Epithelial cell of prostate (primary cell): ENCODE measurements at places on chromosomes 3 and 15.
A peak's percentile ranks its signal among the peaks of the same experiment; 100 is the strongest.

DNA sequence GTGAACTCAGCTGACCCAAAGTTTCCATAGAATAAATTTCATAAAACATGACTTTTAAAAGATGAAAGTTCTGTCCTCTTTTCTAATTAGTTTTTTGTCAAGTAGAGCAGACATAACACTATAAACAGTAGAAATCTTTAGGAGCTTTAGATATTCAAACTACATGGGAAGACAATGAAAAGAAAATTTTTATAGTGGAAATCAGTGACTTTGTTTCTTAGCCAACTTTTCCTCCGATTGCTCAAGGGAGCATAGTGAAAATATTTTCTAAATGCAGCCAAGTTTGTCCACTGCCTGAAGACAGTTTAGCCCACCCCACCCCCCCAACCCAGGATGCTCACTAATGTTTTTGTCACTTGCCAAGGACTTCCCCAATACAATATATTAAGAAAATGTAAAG, 114.9 kb downstream of the PLD1 start:
- no peak for DNase-seq

- DNase-seq, result peak; percentile 45
These were observed 456.6 kb downstream of the MAGI1 start for GRCh38 chr3:65582012-65582717.

DNA sequence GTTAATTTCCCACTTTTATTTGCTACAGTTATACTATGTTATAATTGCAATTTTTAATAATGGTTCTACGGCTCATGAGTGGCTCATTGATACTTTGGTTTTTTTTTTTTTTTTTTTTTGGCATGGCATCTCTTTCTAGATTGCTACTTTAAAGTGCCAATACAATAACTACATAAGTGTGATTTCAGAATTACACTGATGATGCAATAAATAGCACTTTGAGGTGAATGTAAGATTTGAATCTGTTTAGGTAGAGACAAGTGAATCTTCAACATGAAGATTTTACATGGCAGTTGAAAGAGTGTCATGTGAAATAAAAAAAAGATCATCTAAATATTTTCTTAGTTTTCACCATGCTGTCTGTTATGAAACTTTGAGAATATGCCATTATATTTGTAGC, 75.7 kb downstream of the KBTBD8 start:
- no peak for DNase-seq

DNA sequence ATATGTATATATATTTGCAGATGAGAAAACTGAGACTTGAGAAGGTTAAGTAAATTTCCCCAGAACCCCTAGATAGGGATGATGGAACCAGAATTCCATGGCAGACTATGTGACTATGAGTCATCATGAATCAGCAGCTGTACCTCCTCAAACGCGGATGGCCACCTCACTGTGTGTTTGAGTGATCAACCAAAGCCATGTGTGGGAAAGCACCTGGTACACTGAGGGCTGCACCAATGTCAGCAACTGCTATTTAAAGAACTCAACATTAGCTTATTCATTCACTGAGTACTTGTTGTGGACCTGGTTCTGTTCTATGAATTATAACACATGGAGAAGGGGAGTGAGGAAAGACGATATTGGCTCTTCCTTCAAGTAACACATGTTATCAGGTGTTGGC, 377.0 kb downstream of the GAP43 start:
- DNase-seq, result peak; percentile 80

DNA sequence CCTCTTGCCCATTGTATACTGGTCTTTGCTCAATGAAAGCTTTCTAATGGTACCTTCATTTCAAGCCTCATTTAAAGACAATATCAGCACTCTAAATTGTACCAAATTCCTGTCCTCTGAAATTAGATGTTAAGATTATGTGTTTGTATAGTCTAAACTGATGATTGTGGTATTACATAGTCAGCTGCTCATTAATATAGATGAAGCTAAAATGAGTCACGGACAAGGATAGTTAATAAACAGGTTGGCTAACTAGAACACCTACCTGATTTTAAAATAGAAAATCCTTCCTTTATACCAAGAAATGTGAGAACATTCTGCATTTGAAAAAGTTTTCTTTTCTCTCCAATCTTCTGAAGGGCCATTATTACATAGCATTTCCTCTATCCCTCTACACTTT, 2.9 kb downstream of the PRKCI start:
- no peak for DNase-seq

- no peak for DNase-seq
These were observed 105.4 kb upstream of the CCDC54 start for GRCh38 chr3:107271787-107272387.

DNA sequence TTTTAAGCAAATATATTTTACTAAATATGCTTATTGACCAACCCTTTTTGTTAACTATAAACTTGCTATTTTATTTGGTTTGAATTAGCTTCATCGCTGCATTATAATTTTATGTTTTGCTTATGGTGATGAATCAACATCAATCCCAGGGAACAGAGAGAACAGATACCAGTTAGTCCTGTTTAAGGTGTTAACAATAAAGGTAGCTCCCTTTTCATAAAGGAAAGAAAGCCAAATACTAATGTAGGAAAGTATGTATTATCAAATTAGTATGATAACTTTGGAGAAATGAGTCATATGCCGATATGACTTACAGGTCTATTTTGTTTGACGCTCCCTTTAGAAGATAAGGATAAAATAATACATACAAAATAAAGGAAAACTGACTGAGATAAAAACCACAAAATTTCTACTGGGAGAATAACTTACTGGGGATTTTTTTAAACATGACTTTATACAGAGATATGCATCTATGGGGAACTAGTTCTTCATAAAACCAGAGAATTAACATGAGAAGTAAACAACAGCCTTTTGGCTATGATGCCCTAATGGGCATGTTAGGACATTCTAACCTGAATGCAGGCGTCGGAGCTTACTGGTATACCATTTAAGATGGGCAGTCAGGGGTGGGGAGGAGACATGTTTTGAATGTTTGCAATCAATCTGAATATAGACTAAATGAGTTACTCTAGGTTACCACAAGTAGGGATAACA, 4.5 kb downstream of the OR5K2 start:
- no peak for DNase-seq

DNA sequence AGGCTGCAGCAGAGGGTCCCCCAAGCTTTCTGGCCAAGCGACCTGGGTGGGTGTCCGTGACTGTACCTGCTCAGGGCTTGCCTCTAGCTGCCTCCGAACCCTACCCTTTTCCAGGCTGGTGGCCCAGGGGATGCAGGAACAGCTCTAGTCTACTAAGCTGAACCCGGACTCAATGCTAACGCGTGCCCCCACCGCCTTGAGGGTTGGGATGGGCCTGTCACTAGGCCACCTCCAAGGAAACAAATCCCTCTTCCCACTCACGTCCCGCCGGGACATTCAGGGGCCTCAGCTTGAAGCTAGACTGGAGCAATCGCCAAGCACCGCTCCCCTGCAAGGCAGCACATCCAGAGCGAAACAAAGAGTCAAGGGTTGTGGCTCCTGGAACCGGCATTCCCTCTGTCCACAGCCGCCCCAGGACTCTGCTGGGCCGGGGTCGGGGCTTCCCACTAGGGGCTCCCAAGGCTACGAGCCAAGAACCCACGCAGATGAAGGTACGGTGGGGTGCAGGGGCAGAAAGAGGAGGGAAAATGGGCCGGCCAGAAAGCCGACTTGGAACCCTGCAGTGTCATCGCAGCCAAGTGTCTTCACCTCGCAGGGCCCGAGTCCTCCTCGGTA, 2.9 kb downstream of the FBXL22 start:
- no peak for DNase-seq

DNA sequence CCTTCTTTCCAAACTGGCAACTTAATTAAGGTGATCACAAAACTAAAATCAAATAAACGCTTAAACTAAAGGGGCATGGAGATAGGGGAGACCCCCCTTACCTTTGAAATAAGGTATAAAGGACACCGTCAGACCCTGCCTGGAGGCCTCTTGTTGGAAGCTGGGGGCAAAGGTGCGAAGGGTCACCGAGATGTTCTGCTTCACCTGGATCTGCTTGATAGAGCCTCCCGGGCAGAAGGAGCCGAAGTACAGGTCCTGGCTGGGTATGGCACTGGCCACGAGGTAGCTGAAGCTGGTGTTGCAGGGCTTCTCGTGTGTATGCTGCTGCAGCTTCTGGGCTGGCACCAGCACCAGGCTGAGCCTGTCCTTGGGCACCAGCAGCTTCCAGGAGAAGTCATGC, 53.0 kb downstream of the CDCP1 start:
- DNase-seq, result no peak

DNA sequence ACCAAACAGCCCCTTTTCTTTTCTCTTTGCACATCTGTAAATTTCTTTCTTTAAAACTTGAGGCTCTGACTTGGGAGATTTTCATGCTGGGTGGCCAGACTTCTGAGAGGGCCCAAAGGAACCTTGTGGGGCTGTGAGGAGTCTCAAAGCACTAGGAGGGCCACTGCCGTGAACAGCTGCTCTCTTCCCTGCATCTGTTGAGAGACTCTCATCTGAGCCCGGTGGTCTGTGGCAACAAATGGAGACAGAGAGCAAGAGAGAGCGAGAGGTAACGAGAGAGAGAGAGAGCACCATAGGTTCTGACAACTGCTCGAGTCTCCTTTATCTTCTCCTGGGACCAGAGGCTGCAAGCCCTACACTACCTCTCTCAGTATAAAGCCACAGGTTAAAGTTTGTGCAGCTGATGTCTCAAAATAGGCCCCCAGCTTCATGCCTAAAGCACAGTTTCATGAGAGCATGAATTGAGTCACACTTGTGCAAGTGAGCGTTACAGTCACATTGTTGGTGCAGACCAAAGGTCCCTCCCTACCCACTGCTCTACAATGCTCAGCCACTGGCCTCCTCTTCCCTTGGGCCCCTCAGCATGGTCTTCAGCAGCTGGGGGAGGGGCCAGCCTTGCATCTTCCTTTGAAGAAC, 60.7 kb downstream of the ZNF621 start:
- DNase-seq, result no peak

GRCh38 chr15:65101411-65101890, 13.5 kb downstream of the UBAP1L start:
- DNase-seq, result no peak

- DNase-seq, result no peak
These were observed 95.5 kb upstream of the PRR23E start for GRCh38 chr3:127097481-127097880.

- DNase-seq, result no peak
These were observed 238.7 kb upstream of the RORA start for GRCh38 chr15:61467823-61468222.

GRCh38 chr3:107117922-107118536, 259.2 kb upstream of the CCDC54 start:
- DNase-seq, result no peak

DNA sequence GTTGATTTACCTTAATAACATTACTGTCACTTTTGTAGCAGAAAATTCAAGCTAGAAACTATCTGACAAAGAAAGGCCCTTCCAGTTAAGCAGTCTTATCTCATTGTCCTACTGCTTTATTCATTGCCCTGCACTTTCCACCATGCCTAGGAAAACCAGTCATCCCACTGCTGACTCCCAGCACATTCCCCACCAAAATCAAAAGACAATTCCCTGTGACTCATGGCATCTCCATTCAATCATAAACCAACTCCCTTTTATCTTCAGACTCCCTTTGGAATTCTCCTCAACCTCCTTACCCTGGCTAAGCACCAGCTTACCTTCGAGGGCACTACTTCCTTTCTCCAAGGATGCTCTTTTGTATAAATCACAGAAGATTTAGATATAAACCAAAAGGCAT, 184.3 kb downstream of the PLCH1 start:
- no peak for DNase-seq

DNA sequence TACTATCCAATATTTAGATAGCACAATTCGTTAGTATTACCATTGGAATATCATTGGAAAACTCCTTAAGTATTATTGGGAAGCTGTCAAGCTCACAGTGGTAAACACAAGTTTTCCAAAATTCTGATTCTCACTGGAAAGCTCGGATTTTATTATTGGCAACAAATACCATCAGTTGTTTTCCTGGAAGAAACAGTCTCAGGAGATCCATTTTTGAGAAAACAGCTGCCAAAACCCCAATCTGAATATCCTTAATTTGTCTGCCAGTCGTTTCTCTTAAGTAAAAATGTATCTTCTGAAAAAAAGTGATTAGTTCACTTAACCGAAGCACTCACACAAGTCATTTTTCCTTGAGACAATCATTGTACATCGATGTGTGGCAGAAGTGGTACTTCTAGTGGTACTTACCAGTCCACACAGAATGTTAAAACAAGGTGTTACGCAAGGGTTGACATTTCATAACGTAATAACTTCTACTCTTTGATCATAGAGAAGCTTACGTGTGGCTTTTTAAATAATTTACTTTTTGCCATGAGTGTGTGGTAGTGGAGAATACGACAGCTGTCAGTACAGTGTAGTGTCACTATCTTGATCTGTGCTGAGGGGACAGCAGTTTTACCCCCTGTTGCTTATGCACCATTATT, 74.9 kb downstream of the FAM43A start:
- no peak for DNase-seq

- no peak for DNase-seq
These were observed 102.9 kb downstream of the HERC2 start for GRCh38 chr15:28219116-28219515.

GRCh38 chr3:124800076-124800475, 69.8 kb downstream of the UMPS start:
- DNase-seq, result no peak

DNA sequence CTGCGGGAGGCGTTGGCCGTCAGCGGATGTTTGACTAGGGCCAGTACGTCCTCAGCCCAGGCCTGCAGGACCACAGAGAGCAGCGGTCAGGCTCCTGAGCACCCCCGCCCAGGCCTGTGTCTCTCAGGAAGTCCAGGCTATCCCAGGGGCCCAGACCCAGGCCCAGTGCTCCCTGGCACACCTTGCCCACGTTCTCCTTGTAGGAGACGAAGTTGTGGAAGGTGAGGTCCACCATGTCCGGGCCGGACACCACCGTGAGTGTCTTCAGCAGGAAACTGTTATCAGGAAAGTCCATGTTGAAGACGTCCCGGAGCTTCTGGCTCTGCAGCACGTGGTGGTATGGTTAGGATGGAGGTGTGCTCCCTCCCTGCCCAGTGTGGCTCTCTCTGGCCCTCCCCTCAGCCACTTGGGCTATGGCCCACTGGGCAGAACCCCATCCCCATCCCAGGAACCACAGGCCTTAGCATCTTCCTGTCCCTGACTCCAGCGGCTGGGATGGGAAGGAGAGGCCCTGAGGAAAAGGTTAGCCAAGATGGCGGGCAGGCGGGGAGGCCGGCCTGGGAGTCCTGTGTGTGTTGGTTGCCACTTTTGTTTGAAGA, 5.3 kb downstream of the PLCB2 start:
- DNase-seq, result no peak

GRCh38 chr15:89614164-89614563, 38.9 kb downstream of the TICRR start:
- DNase-seq, result no peak

- no peak for DNase-seq
These were observed 4.4 kb upstream of the ATOSA start for GRCh38 chr15:52683580-52683979.

- no peak for DNase-seq
These were observed 22.1 kb upstream of the CHRM5 start for GRCh38 chr15:33946152-33946551.

DNA sequence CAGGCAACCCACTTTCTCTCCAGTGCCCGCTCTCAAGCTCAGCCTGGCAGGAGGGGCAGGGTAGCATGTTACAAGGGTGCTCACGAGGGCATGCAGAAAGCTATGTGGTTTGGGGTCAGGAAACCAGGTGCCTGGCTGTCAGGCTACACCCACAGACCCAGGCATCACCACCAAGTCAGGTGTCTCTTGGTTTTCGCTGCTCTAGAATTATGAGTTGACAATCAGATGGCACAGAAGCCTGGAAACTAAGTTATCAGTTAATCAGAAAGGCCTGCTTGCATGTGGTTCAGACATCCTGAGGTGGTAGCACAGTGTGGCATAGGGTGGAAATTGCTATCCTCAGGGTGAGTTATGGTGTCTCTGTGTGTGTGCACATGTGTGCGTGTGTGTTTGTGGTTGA, 16.2 kb upstream of the CCR9 start:
- no peak for DNase-seq

- DNase-seq, result no peak
These were observed 1242.2 kb downstream of the OTOL1 start for GRCh38 chr3:162738784-162739183.
